ENCODE measurements at places on chromosomes 3 and 15.

GRCh38 chr15:33908406-33908805 is 59.9 kb upstream of the CHRM5 start:
- DNase-seq, result no peak

GRCh38 chr3:81692766-81693165 is 68.7 kb downstream of the GBE1 start:
- no peak for DNase-seq

GRCh38 chr15:63163217-63163616 is 5.9 kb upstream of the RPS27L start:
- no peak for DNase-seq

DNA sequence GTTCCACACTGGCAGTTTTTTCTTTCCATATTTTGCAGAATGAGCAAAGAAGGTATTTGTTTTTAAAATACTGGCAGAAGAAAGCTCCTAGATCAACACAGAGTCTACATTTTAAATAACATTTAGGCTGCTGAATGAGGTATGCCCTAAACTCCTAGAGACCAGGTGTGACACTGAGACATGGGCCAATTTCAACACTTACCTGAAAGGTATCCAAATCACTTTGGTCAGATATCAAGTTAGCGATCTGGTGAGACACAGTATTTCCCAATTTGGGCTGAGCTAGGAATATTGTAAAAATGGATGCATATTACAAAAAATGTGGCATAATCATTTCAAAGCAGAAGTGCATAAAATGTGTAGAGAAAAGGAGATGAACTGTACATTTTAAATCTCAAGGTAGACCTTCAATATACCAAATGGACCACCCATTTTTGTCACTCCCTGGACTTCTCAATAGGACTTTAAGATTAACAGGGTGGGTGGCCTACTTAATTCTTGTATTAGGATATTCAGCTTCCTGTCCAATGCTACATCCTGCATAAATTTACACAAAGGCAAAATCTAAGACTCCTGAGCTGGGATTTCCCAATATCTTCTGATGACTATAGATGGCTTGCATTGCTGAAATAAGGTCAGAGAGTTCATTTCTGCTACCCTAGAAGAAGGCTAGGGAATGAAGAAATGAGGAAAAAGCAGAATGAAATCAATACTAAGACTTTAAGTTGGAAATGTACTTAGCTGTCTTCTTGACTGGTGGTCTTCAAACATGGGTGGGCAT is 487.8 kb downstream of the FOXP1 start:
- no peak for DNase-seq

DNA sequence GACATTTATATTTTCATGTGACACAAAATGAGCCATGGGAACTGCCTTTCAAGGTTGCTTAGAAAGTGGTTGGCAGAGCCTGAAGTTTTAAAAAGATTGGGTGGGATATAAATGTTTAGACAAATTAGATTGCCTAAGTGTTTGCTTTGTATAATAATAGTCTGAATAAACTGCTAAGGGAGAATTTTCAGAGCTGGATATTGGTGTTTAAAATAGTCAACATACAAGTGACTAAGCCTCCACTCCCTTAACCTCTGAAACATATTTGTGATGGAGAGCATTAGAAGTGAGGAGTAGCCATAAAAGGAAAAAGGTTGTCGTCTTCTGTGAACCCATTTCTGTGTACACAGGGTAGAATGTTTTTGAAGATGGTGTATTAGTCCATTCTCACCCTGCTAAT is 201.6 kb downstream of the THSD4 start:
- no peak for DNase-seq

DNA sequence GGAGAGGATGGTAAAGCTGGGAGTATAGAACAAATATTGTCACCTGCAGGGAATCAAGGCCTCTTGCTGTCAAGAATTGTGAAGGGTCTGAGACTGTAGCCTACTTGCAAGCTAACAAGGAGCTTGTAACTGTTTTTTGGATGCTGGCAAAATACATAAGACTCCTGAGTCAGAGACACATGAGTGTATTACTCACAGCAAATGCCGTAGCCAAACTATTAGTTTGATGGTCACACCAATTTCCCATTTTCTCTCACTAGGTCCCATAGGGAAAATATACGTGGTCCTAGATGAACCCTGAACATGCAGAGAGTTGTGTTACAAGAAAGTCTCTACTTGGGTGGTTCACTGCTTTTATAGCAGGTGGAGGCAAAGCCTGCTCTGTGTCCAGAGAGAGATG is 44.7 kb upstream of the LIPC start:
- no peak for DNase-seq

DNA sequence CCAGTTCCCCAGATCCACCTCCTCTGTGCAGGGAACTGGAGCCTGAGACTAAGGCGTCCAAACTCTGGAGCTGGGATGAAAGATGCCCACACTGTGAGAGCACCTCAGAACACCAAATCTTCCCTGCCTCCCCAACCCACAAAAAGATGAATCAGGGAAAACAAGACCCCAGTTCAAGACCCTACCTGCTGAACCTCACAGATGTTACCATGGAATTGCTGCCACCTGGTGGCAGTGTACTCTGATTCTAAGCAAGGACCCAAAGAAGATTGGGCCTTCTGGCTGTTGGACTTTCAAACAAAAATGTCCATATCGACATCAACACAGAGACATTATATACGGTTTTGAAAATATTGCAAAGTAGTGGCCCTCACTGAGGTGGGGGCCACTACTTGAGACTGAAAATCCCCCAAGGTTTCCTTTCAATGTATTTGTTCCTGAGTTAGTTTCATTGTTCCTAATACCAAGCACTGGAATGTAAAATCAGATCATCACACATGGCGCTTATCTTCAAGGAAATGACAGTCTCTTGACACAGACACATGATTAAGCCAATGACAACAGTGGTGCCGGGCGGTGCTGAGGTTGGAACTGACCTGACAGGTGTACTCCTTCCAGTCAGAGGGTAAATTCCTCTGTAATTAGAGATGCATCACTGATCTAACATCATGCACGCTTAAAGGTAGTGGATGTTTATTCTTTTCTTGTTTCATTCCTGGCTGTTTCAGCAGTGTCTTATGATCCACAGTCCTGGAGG is 67.6 kb downstream of the SLC6A11 start:
- DNase-seq, result no peak

GRCh38 chr15:31081056-31081455 is 20.5 kb downstream of the TRPM1 start:
- DNase-seq, result no peak

DNA sequence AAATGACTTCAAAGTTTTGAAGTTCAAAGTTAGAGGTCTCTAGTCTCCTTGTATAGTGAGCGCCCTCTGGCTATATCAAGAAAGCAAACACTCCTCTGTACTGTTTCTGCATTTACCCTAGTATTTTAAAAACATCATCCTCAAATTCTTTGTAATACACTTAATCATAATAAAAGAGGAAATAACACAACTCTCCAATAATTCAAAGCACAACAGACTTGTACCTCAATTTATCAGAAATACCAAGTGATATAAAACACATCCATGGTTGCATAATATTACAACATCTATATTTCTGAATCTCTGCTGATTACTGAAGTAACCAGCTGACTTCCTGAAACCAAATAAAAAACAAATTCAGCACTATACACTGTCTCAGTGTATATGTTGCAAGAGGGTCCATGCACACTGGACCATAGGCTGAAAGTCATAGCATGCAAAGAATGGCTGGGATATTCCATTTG is 12.5 kb downstream of the PLOD2 start:
- DNase-seq, result no peak

DNA sequence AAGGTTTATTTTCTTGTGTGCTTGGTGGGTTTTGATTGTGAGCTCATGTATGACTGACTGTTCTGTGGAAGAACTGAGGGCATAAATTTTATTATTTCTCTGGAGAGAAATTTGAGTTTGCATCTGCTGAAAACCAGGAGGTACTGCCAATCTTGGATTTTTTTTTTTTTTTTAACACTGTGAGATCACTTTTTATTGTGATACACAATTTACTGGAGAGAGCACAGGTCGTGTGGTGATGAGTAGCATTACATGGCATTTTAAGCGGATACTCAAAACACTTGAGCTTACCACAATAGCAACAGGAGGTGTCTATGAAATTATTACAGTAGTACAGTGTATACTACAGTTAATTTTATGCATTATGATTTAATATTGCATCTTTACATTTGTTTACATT is 237.4 kb downstream of the MFSD1 start:
- DNase-seq, result no peak

- DNase-seq, result no peak
Measured at GRCh38 chr15:88512601-88513000, 33.9 kb downstream of the DET1 start.

All from stimulated activated CD4-positive, alpha-beta T cell treated with anti-CD3 and anti-CD28 coated beads, Interleukin-12 subunit alpha, Interleukin-12 subunit beta, amount 100 ng/mL, for 48 hours (primary cell).